ENCODE measurements at places on chromosomes 1 and 21.

DNA sequence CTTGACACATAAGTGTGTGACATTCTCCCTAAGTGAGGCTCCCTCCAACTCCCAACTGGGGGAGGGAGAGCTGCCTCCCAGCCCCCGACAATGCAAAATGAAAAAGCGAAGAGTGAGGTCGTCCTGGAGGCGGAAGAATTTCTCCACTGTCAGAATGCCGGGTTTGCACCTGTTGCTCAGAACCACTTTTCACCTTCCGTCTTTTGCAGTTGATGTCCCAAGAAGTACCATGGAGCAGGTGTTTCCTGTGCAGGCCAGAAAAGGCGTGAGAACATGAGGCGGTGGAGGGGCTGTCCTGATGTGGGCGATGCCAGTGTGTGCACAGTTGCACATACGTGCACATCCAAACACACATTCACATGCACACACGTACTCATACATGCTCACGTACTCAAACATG is 158.6 kb upstream of the AJAP1 start:
- no peak for DNase-seq

- no peak for DNase-seq
Observed at GRCh38 chr21:33030633-33031032, 4.9 kb downstream of the OLIG2 start.

DNA sequence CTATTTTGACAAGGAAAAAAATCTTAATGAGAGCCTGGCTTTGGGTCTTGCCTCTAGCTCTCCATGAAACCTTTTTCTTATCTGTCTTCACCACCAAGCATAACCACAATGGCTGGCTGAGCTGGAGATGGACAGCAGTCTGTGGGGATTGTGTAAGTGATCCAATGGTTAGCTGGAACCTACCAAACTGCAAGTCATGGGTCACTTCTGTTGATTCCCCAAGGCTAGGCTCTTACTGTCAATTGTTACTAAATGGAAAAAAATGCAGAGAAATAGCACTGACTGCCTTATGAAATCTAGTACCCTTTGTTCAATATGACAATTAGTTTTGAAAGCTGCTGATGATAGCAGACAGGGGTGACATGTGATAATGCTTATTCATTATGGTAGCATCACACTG is 359.0 kb downstream of the ST6GALNAC3 start:
- no peak for DNase-seq

DNA sequence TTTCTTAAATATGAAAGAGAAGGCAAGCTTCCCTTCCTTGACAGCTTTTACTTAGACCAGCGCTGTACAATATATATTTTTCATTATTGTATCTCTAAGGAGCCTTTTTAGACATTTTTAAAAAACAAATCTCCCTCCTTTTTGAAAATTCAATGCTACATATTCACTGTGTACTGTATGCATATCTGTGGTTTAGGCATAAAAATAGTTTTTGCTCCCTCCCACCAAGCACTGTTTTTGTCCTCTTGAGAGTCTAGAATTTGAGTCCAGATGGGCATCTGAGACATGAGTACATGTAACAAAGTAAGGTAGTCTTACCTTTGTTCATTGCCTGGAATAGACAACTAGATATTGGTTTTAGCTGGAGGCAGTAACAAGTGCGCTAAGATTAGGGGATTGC is 488.5 kb upstream of the RUNX1 start:
- no peak for DNase-seq

DNA sequence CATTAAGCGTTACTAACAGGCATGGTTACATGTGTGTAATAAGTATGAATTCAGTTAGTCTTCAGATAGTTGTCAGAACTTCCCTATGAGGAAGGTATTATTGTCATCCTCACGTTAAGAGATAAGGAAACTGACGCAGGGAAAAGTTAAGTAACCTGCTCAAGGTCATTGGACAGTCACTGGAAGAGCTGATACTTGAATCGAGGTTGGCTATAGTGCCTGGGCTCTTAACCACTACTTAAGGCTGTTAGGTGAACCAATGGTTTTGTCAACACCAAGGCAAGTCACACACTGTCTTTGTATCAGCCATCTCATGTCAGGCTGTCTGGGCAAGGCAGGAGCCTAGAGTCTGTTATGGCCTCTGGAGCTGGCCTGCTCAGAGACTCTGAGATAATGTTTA is 16.2 kb downstream of the MFSD2A start:
- no peak for DNase-seq

DNA sequence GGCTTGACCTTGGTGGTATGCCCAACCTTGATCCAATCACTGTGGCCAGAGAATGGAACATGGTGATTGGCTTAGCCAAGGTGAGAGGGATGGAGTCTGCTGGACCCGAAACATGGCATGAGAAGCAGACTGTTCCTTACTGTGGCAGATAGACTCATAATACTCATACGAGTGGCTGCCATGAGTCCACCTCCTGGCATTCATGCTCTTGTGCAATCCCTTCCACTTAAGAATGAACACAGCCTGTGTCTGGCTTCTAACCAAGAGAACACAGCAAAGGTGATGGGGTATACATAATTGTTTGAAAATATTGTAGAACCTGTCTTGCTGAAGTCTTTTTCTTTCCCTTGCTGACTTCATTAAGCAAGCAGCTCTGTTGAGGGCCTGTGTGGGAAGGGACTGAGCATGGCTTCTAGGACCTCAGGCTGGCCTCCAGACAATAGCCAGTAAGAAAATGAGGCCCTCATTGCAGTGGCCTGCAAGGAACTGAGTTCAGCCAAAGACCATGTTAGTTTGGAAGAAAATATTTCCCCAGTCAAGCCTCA is 85.9 kb downstream of the ZNF281 start:
- DNase-seq = no peak

DNA sequence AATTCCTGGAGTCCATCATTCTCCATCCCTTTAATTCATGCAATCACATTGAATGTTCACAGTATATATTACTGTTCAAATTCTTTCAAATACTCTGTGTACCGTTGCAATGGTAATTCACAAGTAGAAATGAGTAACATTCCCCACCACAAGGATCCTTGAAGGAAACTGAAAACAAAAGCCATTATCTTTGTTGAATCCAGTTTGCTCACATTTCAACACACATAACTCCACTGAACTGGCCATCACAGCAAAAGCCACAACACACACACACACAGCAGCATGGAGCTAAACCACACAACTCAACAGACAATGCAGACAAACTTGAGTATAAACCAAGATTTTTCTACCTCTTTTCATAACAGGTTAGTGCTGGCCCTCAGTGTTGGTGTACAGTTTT is 188.3 kb upstream of the GREM2 start:
- no peak for DNase-seq

DNA sequence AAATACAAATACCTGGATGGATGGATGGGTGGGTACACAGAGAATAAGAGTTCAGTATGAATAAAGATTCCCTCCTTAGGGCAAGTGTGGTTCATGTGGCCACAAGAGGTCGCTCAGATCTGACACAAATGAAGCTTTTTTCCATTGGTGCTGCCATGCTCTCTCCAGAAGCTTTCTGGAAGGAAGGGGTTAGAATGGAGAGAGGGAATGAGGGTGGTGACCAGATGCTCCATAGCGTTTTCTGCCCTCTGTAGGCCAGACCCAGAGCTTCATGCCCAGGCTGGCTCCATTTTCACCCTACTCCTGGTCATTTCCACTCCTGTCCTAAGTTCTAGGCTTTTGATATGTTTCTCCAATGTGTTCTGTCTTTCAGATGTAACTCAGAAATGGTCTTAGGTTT is 3.3 kb upstream of the FCRL6 start:
- DNase-seq = peak; percentile 38

DNA sequence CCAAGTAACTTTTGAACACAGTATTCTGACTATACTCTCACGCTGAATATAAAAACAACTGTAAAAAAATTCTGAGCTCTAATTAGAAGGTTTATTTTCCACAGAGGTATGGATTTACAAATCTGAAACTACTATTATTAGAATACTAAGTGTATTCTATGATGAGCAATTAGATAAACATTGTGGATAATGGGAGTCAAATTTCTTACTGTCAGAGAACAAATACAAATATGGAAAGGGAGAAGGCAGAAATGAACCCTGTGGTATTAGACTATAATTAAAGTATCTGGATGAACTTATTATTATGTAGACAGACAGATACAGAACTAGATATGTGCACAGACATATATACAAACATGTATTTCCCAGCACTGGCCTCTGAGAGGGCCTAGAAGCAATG is 22.6 kb downstream of the ALDH9A1 start:
- DNase-seq = no peak

DNA sequence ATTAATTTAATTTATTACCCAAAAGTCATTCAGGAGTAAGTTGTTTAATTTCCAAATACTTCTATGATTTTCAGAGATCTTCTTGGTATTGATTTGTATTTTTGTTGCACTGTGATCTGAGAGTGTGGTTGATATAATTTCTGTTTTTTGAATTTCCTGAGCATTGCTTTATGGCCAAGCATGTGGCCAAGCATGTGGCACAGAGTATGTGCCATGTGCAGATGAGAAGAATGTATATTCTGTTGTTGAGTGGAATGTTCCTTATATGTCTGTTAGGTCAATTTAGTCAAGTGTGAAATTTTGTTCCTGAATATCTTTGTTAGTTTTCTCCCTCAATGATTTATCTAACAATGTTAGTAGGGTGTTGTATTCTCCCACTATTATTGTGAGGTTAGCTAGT is 25.3 kb upstream of the IFI16 start:
- DNase-seq = no peak

DNA sequence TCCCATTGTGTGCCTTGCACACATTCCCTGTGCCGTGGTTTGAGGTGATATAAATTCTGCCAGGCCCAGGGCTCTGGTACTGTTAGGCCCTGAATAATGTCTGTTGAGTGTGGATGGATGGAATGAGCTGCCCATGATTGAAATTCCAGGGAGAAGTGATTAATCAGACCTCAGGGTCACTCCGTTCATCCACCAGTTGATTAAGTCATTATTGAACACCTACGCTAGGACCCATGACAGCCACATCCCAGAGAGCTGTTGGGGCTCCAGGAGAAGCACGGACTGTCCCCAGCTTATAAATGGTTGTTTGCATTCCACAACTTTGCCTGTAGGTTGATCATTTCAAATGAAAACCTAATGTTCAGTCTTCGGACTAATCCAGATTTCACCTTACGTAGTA is 98.4 kb downstream of the CNIH3 start:
- DNase-seq = no peak

GRCh38 chr1:230696722-230697437 is 17.0 kb downstream of the AGT start:
- DNase-seq = no peak

DNA sequence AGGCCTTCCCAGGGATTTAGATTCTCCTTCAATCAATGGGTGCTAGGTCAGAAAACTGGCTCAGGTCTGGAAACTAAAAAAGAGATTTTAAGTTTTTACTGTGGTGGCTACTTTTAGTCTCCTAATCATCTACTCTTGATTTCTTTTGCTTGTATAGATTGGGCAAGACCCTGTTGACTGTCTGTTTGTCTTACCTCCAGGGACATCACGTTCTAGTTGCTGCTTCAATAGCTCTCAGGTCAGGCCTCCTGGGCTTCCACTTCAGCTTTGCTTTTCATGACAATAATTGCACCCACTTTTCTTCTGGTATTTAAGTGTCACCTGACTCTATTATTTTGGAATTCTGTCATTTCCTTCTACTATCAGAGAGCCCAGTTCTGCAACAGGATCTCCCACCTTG is 28.5 kb upstream of the CREG1 start:
- DNase-seq = no peak

DNA sequence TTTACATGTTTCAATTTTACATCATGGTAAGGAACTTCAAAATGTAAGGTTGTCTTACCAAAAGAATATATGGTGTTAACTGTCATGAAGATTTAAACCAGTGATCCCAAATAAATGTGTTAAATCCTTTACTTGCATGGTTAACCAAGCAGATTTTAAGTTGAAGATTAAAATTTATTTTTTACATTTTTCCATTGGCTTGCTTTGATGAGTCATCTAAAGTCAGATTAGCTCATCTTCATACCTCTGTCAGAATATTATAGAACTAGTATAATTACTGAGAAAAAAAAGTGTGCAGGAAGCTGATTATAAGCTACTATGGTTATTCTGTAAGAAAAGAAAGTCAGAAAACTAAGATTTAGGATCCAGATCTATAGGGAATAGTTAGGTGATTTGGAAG is 95.3 kb upstream of the DPH5 start:
- DNase-seq = no peak

GRCh38 chr21:37032877-37033471 is 26.5 kb downstream of the RIPPLY3 start:
- no peak for DNase-seq

- no peak for DNase-seq
Observed at GRCh38 chr1:202037706-202038296, 27.4 kb downstream of the ELF3 start.
